ENCODE measurements at places on chromosomes 5 and 9.

DNA sequence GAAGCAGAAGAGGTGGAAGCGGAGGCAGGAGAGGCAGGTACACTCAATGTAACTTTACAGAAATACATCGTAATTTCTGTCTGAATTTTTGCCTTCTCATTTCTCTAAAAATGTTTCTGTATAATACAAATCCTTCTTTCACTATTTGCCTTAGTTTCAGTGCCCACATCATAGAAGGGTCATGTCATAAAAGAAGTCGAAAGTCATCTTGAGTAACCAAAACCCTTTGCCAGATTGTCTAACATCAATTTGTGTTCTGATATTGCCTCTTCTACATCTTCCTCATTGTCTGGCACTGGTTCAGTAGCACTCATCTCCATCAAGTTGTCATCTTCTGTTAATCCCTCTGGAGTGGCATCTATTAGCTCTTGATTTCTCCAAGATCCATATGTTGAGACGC, 6.2 kb upstream of the CYFIP2 start:
- DNase-seq: no peak

GRCh38 chr5:67094476-67095300, 101.9 kb downstream of the CD180 start:
- no peak for DNase-seq

DNA sequence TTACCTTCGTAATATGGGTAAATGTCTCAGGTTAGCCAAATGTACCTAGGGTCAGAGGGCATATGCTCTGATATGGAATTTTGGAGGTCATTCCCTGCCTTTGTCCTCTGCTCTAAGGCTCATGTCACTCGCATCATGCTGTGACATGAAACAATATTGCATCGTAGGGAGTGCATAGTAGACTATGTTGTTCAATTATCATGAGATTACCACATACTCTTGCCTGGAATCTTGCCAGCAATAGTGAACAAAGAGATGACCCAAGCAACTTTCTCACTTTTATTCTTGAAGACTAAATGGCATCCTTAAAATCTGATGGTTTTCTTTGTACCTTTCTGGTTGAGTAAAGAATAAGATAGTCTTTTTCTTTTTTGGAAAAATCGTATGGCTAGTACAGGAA, 27.6 kb downstream of the ZNF462 start:
- no peak for DNase-seq

- DNase-seq: peak; percentile 84
Observed at GRCh38 chr9:13278368-13279246, 885 bp downstream of the MPDZ start.

DNA sequence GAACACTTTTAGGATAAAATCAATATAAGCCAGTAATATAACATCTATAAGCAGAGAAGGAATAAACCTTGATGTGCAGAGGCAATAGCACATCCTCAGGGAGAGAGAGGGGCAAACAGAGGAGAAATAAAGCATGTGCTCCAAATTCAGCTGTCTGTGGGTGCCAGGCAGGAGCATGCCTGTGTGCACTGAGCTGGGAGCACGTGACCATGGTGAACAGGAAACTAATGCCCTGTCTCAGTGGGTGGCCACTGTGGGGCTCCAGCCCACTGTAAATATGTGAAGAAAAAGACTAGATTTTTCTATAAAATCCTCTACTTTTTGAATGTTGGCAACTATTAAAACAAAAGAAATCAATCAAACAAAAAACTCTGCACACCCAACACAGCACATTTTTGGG, 55.3 kb downstream of the FYB1 start:
- DNase-seq: no peak

DNA sequence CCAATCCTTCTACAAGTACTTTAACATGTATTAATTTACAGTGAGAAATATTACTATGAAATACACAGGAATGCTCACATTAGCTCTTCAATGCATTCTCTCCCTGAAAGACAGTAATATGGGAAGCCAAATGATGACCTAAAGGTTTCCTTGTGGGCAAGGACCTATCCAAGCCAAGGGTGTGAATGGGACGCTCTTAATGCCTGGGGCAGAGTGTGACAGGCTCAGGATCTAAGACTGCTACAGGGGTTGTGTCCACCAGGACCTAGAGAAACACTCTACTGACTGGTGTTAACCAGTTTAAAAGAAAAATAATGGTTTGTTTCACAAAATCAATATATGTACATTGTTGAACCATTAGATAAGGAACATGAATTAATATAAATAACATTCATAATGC, 158.7 kb downstream of the FGF1 start:
- DNase-seq: no peak

DNA sequence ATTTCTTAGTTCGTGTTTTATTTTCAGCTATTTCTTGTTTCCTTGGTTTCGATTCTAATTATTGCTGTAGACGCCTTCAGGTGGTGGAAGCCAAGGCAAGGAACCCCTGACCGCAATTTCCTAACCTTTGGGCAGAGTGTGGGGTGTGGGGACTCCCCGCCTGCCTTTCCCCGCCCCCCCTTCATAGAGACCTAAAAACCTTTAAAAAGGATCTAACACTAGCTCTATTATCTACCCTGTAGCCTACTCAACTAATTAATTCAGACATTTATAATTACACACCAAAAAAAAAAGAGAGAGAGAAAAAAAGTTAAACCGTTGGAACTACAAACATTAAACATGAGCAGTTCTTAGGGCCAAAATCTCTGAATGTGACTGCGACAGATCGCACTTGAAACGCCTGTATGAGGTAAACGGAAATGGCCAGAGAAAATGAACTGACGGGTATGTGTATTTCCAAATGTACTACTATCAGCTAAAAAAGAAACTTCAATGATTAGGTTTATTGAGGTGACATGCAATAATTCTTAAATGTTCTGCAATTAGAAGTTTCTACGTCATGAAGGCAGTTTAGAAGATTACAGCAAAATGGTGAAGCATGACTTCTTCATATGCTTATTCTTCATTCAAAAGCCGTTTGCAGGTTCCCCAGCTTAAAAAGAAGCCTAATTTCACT, 19.0 kb upstream of the FER start:
- no peak for DNase-seq

- DNase-seq: no peak
Observed at GRCh38 chr5:88826646-88827585, 56.1 kb downstream of the MEF2C start.

DNA sequence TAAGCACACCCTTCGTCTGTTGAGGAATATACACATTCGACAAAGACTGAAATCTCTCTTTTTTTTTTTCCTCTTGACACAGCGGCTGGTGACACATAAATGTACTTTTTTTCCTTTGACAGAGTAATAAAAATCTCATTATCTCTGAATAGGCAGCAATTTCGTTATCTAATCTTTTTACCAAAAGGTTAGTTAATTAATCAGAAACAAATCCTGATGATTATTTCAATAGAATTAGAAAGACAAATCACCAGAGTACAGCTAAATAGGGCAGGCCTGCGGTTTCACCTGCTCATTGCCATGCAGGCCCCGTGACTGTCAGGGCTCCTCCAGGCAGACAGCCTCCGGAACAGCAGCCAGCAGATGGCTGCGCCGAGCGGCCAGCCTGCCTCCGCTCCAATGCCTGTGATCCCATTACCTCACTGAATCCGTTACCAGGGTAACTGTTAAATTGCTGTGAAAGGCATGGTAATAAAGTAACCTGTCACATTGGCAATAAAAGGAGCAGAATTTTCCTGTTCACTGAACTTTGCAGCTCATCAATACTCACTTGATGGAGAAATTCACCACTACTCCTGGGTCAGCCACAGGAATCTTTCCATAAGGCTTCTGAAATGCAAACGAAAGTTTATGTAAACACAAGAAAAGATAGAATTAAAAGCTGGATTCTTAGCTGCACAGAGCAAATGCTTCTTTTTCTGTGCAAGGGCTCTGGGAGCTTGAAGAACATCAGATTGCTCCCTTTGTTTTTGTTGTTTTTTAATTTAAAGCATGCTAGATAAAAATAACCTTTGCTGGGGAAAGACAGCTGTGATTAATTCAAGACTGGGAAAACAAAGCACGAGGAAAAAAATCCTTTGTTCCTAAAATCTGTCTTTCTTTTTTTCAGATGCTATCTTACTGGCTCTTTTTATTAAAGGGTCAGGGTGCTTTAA, 666.4 kb upstream of the ZNF608 start:
- DNase-seq: peak; percentile 92

GRCh38 chr5:122091936-122092600, 14.0 kb upstream of the LOX start:
- DNase-seq: no peak

- no peak for DNase-seq
Observed at GRCh38 chr5:144187699-144188294, 17.1 kb downstream of the KCTD16 start.

GRCh38 chr9:134959126-134959970, 41.6 kb upstream of the FCN1 start:
- no peak for DNase-seq

- DNase-seq: no peak
Observed at GRCh38 chr5:157288405-157289163, 22.7 kb downstream of the CYFIP2 start.

GRCh38 chr5:112366987-112367386, 52.1 kb downstream of the EPB41L4A start:
- no peak for DNase-seq

DNA sequence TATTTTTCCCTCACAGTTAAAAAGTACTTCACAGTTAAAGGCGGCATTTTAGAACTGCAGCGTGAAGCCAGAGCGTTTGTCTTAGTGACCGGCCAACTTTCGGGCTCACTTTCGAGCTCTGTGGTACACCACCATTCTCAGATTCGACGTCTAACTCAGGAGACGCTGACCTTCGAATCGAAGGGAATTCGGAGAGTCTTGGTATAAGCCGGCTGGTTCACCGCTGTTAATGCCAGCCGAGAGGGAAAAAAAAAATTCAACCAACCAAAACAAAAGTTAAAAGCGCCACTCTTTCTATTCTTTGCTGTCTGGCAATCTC, 544 bp upstream of the SNX24 start:
- no peak for DNase-seq

DNA sequence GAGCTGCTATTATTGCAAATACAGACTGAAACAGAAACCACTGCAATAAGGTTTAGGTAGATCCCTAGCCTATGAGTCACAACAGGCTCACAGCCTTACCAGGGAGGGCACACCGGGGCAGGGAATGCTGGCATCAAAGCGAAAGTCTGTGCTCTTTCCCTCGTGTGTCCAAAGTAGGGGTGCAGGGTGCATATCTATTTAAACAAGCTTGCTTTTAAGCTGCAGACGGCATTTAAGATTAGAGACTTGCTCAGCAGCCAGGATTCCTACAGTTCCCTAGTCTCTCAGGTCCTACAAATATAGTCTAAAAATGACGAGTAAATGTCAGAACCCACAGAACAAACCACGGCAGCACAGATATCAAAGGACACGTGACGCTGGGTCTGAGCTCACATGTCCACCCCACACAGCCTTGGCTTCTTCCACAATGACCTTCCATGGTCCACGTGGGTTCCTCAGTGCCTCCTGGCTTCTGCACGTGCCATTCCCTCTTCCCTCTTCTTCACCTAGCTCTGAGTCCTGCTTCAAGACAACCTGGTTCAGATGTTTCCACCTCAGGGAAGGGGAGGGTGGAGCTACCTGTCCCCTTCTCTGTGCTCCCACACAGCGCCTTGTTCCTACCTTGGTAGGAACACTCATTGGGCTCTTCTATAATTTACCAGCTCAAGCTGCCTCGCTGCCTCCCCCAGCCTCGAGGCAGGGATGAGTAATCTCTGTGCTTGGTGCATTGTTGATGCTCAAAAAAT, 193.2 kb downstream of the MAPKAP1 start:
- DNase-seq: no peak

GRCh38 chr5:1834022-1834551, 32.9 kb downstream of the NDUFS6 start:
- DNase-seq: no peak

- no peak for DNase-seq
Observed at GRCh38 chr5:116521173-116521872, 53.3 kb downstream of the SEMA6A start.

DNA sequence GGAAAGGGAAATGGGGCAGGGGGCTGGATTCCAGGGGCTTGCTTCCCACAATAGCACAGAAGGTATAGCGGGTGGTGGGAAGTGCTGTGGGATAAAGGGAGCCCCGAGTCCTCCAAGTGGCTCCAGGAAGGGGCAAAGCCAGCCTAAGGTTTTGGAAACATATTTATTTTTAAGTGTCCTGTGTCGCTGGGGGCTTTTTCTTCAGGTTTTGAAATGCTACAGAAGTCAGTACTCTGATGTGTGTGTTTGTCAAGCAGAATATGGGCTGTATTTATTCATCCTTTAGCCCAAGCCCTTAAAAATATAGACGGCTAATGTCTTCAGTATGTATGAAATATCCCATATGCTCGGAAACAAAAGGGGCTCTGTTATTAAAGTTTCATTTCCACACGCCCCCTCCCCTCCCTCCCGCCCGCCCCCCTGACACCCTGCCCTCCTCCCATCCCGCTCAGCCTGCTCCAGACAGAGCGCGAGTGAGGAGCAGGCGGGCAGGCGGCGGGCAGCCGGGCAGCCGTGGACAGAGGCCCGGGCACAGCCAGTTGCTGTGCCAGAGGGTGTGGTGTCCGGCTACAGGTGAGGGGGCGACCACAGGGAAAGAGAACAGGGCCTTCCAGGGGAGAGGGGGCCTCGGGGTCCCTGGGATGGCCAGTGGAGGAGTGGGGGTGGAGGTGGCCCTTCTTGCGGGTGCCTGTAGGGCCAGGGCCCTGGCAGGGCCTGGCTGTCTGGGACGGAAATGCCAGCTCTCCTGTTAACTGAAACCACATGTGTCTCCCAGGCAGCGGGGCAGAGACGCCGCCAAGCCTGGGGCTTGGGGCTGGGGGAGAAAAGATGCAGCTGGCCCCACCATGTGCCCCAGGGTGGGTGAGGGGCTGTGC, 39.6 kb upstream of the SYNPO start:
- DNase-seq: no peak

GRCh38 chr5:74476819-74477453, 163.6 kb downstream of the ENC1 start:
- no peak for DNase-seq

All from hippocampal formation (tissue), 2 donors.